ENCODE measurements at places on chromosomes 1 and 21.
A peak's percentile ranks its signal among the peaks of the same experiment; 100 is the strongest.

DNA sequence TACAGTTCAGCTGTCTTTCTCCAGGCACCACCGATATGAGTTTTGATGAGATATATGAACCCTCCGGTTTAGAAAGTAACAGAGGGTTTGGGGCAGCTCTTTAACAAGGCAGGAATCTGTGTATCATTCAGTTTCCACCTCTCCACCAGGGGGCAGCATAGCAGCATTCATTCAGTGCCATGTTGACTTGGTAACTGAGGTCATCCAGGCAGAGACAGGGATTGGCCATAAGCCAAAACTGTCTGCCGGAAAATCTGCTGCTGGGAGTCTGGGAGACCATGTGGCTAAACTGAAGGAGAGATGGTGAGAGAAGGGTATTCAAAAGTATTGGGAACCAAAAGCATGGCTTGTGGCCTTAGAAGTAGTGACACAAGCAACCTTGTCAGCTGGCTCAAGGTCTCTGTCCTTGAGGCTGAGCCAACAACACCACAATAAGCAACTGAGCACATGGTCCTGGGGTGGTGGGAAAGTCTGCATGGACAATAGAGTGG lies 98.5 kb downstream of the LMX1A start:
- peak; percentile 88 for DNase-seq

DNA sequence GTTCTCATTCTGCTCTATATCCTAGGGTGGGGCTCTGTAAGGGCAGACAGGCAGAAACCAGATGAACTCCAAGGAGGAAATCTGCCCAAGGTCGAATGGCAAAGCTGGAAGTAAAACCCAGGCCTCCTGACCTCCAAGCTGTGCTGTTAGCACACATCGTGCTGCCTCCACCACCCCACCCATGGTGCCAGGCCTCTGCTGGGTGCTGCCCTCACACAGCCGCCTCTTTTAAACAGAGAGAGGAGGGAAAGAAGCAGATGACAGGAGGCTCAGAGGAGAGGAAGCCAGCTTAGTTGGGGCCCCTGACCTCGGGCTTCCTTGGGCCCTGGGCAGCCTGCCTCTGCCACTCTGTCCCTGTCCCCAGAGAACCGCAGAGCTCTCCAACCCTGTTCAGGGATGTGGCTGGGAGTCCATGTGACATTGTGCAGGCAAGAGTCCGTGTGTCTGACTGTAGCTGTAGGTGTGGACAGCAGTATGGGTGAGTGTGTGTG lies 1.1 kb downstream of the SYNC start:
- DNase-seq: no peak

- DNase-seq: no peak
Observed at GRCh38 chr1:204992201-204992997, 50.6 kb upstream of the CNTN2 start.

- DNase-seq: peak; percentile 94
Observed at GRCh38 chr1:23369335-23370013, at the start of gene ZNF436. ZNF436 (minus strand) TSS chr1:23369836; CDS start chr1:23368005, 1,831 bp downstream.

GRCh38 chr21:16912075-16912474 lies 600.8 kb upstream of the CXADR start:
- no peak for DNase-seq

GRCh38 chr1:186208405-186209129 lies 166.5 kb downstream of the TPR start:
- no peak for DNase-seq

- DNase-seq: no peak
Observed at GRCh38 chr1:179195376-179195775, 34.1 kb downstream of the ABL2 start.

DNA sequence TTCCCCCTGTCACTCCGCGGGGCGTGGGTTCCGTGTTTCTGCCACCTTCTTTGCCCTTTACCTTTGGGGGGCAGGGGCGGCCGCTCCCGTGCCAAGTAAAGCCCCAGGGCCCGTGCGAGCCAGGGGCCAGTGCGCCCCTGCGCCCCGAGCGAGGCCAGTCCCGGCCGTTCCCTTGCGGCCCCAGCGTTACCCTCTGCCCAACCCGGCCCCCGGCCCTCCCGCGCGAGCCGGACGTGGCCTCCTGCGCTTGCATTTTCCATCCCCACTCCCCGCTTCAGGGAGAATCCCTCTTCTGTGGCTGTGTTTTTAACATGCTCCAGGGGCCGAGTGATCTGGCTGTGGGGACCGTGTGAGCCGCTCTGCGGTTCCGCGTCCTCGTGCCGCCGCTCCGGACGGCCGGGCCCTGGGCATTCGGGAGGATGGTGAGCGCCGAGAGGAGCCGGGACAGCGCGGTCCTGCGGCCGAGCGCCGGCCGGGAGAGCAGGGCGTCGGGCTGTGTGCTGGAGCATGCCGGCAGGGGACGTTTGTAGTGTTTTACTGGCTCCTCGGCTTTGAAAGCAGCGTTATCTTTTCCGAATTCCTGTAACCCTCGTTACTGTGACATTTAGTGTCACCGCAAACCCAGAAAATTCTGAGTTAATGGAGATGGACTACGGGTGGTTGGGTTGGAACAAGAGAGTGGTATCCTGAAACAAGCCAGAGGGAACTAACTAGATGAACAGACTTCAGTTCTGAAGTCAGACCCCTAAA lies 1.0 kb downstream of the GALNT2 start:
- DNase-seq: no peak

GRCh38 chr1:80961464-80962190 lies 839.1 kb upstream of the ADGRL2 start:
- no peak for DNase-seq

- no peak for DNase-seq
Observed at GRCh38 chr21:18228060-18228739, 16.4 kb upstream of the CHODL start.

GRCh38 chr21:16330908-16331268 lies 601.1 kb downstream of the USP25 start:
- DNase-seq: no peak

- peak; percentile 50 for DNase-seq
Observed at GRCh38 chr1:110210604-110211495, 736 bp downstream of the KCNC4 start.

DNA sequence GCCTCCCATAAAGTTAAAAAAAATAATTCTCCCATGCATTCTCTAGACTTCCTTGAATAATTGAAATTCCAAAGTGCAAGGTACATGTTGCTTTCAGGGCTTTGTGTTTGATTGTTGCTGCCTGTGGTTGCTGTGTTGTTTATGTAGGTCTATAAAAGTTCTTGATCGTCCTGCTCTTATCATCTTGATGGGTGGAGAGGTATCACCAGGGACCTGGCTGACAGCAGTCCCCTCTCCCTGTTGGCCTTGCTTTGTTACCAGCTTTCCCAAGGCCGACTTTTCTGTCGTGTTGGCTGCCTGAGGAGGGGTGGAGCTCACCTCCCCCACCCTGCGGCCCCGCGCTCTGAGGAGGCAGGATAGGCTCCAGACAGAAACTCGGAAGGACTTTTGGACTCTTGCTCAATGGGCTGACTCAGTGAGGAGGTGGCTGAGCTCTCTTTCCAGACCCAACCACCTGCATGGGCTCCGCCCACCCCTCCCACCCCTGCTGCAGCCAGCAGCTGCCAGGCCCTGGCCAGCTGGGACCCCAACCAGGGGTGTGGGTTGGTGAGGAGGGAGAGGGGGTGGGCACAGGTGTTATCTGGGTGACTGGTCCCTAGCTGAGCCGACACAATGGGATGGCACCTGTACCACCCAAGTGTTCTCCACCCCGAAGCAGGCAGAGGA lies 2.0 kb downstream of the INAVA start:
- DNase-seq: no peak

- no peak for DNase-seq
Observed at GRCh38 chr1:20867847-20868246, 80.7 kb upstream of the HP1BP3 start.

DNA sequence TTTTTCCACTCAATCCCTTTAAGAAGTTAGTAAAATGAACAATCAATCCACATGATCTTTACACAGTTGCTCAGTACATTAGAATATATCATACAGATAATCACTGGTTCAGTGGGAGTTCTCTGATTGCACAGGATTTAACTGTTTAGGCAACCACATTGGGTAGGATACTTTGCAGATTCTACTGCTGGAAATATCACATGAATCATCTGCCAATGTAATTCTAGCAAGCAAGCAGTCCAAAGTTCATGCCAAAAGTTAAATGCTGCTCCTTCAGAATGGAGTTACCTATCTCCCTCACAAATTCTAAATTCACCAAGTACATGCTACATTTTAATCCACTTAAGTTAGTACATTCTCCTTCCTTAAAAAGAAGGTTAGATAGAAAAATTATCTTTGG lies 52.4 kb downstream of the NEGR1 start:
- DNase-seq: no peak

DNA sequence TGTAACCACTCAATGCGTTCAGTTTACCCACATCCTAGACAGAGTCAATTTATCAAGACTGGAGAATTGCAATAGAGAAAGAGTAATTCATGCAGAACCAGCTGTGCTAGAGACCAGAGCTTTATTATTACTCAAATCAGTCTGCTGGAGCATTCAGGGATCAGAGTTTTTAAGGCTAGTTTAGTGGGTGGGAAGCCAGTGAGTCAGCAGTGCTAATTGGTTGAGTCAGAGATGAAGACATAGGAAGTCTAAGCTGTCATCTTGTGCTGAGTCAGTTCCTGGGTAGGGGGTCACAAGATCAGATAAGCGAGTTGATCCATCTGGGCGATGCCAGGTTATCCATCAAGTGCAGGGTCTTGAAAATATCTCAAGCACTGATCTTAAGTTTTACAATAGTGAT lies 499.6 kb downstream of the MRPL39 start:
- DNase-seq: no peak

- no peak for DNase-seq
Observed at GRCh38 chr1:3917761-3918160, 17.7 kb upstream of the C1orf174 start.

DNA sequence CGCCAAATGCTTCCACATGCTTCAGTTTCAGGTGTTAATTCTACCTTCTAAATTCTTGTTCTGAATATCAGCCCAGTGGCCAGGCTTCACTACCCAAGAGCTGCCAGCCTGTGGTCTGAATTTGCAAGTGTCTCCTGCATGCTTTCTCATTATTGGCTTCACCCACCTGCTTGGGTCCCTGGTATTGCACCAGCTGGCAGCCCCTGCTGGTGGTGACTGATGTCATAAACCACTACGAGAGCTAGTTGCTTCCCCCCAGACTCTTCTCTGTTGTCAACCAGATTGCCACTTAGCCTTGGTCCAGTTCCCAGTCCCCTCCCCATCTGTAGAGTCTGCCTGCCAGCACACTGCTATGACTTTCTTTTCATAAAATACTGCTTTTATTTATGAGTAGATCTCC lies 197.7 kb upstream of the DUSP10 start:
- no peak for DNase-seq
